ENCODE measurements at places on chromosomes 12 and 14. TPM values are rescaled to one million over a fixed set of nuclear protein-coding genes. Genes with fewer than 3 reads are reported as not detected.
A peak's percentile ranks its signal among the peaks of the same experiment; 100 is the strongest.

Gene BCL11B
- 1.1 TPM for total RNA-seq

Gene GPRC5A
- total RNA-seq, result 305 TPM

Gene OASL
- total RNA-seq, result 4.1 TPM

DNA sequence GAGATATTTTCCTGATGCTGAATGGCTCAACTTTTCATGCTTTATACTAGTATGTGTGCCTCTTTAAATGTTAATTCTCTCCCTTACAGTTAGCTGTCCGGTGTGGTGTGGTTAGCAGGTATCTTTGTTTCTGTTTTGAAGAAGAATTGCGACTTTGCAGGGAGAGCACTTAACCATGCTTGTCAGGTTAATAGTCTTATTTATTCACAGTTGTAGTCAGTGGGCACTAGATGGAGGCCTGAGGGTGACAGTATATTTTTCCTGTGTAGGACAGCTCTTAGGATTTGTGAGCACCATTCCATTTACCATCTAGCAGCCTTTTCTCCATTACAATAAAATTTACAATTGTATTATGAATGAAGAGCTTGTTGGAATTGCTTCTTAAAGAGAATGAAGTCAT is 34.9 kb downstream of the PDE3A start:
- no peak for DNase-seq

GRCh38 chr14:101253948-101254347 is 307.3 kb upstream of the DIO3 start:
- DNase-seq, result no peak

DNA sequence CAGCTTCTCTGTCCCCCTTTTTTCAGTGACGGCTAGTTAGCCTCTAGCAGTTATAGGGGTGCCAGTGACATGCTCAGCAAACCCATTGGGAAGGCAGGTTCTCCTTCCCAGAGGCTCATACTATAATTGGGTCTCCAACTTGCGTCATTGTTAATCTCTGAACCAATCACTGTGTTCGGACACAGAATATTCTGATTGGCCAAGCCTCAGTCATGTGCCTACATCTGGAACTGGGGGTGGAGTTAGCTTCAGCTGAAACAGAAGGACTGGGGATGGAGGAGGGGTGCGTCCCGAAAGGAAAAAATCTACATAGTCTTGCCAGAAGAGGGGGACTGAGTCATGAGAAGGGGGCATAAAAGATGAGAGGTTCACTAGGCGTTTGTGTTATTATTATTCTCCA is 165.6 kb downstream of the SUDS3 start:
- peak; percentile 15 for DNase-seq

All from HCT116 (cell line).